Activated T-helper 1 cell treated with anti-CD3 and anti-CD28 coated beads, Interleukin-12 subunit alpha, Interleukin-12 subunit beta, Interleukin-2, Interleukin-4 antibody, amounts not matched to agents 30 ng/mL and 10 ng/mL and 1 ng/mL, durations not matched to agents 14 hours and 24 hours and 36 hours (primary cell): ENCODE measurements at places on chromosomes 12 and 14.
A peak's percentile ranks its signal among the peaks of the same experiment; 100 is the strongest.

- no peak for DNase-seq
Measured at GRCh38 chr12:28963554-28963953, 185.5 kb upstream of the FAR2 start.

- DNase-seq = no peak
Measured at GRCh38 chr14:66596241-66596985, 88.5 kb downstream of the GPHN start.

- no peak for DNase-seq
Measured at GRCh38 chr12:45348311-45348710, 132.4 kb downstream of the ANO6 start.

DNA sequence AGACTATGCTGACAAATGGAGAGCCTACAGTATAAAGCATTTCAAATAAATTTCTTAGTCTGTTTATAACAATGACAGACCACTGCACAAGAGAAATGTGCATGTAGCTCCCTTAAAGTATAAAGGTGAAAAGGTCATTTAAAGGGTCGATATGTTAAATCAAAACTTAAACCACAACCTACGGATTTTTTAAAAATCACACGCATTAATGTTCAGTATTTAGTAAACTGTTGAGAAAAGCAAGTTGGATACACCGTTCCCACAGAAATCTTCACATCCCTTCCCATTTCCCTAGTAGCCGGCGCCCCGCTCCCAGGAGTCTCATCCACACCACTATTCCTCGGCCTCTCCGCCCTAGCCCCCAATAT lies 614 bp downstream of the FKBP3 start:
- DNase-seq = no peak

GRCh38 chr14:45641541-45641940 lies 388.5 kb upstream of the MIS18BP1 start:
- no peak for DNase-seq

GRCh38 chr12:116484807-116485206 lies 74.4 kb upstream of the MAP1LC3B2 start:
- no peak for DNase-seq

DNA sequence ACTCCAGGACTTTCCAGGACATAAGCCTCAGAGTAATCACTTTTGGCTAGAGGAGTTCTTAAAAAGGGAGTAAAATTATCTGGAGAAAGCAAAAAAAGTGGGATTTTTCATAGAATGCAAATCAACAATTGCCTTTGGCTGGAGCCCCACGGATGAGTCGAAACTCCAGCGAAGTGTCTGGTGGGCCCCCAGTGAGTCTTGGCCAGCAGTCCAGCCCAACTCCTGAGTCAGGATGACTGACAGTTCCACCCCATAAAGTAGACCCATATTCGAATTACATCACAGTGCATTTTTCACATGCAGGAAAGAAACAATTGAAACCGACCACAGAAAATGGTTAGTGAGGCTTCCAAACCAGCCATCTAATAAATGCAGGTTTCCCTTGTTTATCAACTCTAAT lies 265.7 kb downstream of the BCL11B start:
- DNase-seq = no peak

GRCh38 chr12:86950444-86950843 lies 694.3 kb upstream of the MGAT4C start:
- no peak for DNase-seq

DNA sequence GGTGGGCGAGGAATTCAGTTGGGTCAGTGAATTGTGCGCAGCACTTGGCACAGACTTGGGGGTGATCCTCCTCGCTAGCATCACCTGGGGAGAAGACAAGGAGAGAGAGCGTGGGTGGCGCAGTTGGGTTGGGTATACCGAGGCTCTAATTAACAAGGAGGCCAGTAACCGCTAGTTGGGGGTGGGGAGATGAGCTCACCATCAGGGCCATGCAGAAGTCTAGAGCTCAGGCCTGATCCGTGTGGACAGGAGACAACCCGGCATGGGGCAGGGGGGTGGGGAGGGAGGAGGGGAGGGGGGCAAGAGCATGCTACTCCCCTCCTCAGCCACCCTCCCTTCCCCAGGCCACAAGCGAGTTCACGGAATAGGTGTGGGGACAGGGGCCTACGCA lies 580 bp downstream of the SALL2 start:
- DNase-seq = no peak

DNA sequence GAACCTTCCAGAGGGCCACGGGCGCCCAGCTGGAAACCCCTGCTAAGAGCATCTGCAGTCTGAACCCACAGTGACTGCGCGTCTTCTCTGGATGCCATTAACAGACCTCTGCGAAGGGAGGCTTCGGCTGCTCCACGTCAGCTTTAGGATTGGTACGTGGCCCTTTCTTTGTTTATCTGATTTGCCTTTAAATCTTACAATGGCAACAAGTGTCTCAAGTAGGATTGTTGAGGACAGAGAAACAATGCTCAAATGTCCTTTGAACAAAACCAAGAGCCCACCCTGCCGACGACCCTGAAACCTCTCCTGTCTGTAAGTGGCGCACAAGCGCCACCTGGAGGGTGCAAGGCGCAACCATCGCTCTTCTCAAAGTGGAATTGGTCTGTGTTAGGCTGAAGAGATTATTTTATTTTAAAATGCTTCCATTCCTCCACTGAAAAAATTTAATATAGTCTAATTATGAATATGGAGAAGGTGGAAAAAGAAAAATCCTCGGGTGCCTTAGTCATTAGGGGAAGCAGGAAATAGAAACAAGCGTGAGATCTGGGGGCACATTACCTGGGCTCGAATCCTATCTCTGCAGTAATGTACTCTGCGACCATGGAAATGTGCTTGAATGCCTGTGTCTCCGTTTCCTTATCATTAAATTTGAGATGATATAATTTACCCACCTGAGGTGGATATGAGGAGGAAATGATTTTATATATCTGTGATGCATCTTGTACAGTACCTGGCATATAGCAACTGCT lies 82.6 kb upstream of the PTPRB start:
- DNase-seq = no peak

DNA sequence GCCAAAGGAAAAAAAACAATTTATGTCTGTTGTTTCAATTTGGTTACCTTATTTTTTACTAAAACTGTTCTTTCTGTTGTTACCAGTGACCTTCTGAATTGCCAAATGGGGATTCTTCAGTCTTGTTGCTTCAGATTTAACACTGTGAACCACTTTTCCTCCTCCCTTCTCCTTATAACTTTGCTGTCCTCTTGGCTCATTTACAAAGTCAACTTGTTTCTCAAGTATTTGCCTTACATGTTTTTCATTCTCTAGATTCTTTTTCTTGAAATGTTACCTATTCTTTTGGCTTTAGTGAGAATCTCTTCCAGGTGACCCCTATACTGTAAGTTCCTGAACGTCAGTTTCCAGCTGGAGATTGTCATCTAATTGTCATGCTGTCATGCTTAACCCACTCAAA lies 19.4 kb downstream of the FUT8 start:
- DNase-seq = no peak

- peak; percentile 78 for DNase-seq
Measured at GRCh38 chr12:104682790-104683279, 226.1 kb downstream of the CHST11 start.

DNA sequence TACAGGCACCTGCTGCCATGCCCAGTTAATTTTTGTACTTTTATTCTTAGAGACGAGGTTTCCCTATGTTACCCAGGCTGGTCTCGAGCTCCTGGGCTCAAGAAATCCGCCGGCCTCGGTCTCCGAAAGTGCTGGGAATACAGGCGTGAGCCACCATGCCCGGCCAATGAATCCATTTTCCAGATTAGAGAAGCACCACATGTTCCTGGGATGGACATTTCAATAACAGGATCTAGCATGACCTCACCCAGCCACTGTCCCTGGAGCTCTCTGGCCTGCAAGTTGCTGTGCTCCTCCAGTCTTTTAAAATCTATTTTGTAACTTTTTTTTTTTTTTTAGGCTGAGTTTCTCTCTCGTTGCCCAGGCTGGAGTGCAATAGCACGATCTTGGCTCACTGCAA lies 2.2 kb downstream of the GPR132 start:
- no peak for DNase-seq

GRCh38 chr14:86196471-86196870 lies 666.5 kb downstream of the FLRT2 start:
- DNase-seq = no peak

DNA sequence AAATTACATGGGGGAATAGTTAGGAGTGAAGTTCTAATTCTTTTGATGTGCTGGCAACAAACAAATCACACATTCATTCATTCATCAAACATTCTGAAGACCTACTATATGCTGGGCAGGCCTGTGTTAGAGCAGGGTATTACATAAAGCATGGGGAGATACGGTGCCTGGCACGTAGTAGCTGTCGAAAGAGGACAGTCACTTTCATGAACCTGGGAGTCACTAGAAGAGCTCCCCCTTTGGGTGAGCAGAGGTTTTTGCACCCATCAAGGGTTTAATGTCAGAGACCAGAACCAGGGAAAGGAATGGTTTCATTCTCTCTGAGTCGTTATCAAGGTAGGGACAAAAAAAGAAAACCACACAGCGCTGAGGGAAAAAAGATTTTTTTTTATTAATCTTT lies 10.0 kb downstream of the LHX5 start:
- no peak for DNase-seq

DNA sequence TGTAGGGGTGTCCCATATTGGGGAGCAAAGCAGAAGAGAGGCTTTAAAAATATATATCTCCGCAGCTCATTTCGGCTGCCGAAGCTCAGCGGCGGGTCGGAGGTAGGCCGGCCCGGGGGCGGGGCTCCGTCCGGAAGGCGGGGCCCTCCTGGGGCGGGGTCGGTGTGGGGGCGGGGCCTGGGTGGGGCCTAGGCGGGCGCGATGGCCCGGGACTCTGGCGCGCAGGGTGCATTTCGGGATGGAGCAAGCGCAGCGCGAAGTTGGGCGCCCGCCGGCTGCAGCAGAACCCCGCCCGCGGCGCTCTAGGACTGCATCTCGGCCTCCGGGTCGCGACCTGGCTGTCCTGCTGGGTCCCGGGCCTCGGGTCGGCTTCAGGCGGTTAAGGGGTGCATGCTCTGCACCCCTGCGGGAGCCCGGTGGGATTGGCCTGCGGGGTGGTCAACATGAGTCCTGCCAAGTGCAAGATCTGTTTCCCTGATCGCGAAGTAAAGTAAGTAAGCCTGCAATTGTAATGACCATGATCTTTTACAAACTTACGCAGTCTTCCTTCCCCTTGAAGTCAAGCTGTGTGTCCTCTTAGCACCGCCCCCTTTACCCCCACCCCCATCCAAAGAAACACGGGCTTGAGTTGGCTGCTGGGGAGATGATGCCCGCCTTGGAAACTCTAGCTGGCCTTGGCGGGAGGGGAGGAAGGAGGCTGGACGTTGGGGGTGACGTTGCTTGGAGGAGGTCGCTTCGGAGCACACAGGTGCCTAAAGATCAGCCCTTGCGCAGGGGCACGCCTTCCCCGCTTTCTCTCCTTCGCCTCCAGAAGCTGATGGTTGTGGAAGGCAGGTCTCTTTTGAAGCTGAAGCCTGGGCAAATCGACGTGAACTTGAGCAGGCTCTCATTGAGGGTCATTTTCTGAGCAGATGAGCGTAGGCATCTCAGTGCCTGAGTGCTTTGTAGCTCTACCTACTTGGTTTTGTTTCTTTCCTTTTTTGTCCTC lies 38.4 kb downstream of the ACACB start:
- DNase-seq = peak; percentile 71

- DNase-seq = no peak
Measured at GRCh38 chr14:59690426-59690825, 113.8 kb upstream of the CCDC175 start.

- no peak for DNase-seq
Measured at GRCh38 chr12:130990034-130990433, 36.3 kb downstream of the ADGRD1 start.

- DNase-seq = no peak
Measured at GRCh38 chr12:64740646-64741045, 18.6 kb downstream of the GNS start.

GRCh38 chr14:33493266-33493665 lies 457.6 kb downstream of the EGLN3 start:
- no peak for DNase-seq

- DNase-seq = no peak
Measured at GRCh38 chr12:12960639-12961209, 8.8 kb upstream of the GPRC5D start.
